ENCODE measurements at places on chromosomes 3 and 15.

DNA sequence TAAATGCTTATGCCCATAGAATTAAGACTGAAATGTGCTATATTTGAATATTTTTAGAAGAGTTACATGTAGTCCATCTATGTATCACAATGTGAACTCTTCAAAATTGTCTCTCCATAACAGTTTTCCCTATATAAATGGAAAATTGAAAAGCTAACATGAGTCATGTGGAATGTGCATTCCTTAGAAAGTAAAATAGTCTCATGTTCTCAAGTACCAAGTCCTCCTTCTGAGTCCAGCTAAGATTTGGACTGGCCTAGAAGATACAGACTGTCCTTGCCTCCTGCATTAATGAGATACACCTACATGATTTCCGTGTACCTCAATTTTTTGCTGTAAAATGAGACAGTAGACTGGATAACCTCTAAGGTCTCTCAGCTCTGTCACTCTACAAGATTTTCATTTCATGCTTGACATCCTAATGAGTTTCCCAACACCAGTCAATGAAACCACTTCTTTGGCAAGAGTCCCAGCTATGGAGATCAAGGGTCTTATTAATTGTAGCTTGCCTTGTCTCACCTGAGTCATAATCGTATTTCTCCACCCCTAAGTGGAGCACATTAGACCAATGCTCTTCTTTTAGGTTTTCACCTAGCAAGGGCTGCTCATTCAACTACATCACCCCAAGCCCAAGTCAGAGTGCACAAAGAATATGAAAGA, 350.6 kb upstream of the IL12A start:
- no peak for DNase-seq

- DNase-seq = peak; percentile 79
Observed at GRCh38 chr15:66390678-66391077, 4.0 kb downstream of the MAP2K1 start.

- DNase-seq = no peak
Observed at GRCh38 chr3:45496555-45496954, 98.0 kb upstream of the LIMD1 start.

GRCh38 chr3:56689303-56689702, 6.2 kb upstream of the TASOR start:
- DNase-seq = peak; percentile 48

GRCh38 chr3:82080792-82081191, 319.3 kb upstream of the GBE1 start:
- DNase-seq = no peak
